ENCODE measurements at places on chromosomes 5 and 9. TPM values are rescaled to one million over a fixed set of nuclear protein-coding genes. Genes with fewer than 3 reads are reported as not detected.
A peak's percentile ranks its signal among the peaks of the same experiment; 100 is the strongest.

GRCh38 chr9:115035841-115036612 lies 81.9 kb downstream of the TNC start:
- no peak for DNase-seq

VCAN gene
- 31.9 TPM for total RNA-seq

GRCh38 chr5:143217065-143217803 lies 186.3 kb downstream of the NR3C1 start:
- no peak for DNase-seq

GRCh38 chr5:7845557-7845956 lies 5.4 kb downstream of the CFAP90 start:
- no peak for DNase-seq

- DNase-seq, result no peak
These were observed 5.0 kb downstream of the DIRAS2 start for GRCh38 chr9:90637626-90638025.

GRCh38 chr5:34585601-34586104 lies 70.5 kb upstream of the RAI14 start:
- DNase-seq, result no peak

- DNase-seq, result no peak
These were observed 65.5 kb downstream of the EBF1 start for GRCh38 chr5:159034083-159034824.

C5orf46 gene
- total RNA-seq, result 7.0 TPM

SHOC1 gene
- total RNA-seq, result not detected

PAEP gene
- total RNA-seq, result not detected

IFNK gene
- total RNA-seq, result not detected

DNA sequence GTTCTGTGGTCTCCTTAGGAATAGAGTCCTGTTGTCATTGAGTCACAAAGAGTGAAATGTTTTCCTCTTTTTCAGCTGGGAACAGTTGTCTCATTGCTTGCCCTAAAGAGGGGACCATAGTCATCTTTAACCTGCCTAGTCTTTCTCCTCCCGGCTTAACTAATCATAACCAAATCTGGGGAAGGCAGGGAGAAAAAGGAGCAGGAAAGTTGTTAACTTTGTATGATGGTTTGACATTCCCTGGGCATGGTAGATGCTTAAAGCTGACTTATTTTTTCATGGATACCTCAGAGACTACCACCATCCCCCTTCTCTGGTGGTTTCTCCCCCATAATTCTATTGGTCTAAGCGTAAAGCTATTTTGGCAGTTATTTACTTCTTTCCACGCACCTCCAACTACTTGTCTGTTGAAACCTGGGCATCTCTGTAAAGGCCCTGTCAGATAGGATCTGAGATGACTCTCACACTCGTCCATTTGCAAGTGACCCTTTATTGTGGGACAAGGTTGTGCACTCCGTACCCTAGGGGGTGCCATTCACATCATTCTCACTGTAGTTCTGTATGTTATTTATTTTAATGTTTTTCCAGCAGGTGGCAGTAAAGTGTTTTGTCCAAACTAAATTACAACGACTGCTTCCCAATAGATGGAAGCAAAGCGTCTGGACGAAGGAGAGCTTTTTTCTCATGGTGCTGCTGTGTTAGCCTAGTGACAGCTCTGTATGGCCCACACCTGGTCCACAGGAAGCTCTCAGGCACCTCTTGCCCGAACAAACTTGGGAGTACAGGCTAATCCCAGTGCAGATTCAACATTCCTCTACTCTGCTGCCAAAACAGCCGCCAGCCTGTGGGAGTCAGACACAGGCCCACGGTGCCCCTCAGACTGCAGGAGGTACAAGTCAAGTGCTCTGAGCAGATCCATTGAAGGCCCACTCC lies 3.0 kb upstream of the FAM13B start:
- DNase-seq, result peak; percentile 65

CENPK gene
- 0.79 TPM for total RNA-seq

ARHGEF39 gene
- total RNA-seq, result 0.27 TPM
